H54 (cell line): ENCODE measurements at places on chromosomes 5 and 9.

DNA sequence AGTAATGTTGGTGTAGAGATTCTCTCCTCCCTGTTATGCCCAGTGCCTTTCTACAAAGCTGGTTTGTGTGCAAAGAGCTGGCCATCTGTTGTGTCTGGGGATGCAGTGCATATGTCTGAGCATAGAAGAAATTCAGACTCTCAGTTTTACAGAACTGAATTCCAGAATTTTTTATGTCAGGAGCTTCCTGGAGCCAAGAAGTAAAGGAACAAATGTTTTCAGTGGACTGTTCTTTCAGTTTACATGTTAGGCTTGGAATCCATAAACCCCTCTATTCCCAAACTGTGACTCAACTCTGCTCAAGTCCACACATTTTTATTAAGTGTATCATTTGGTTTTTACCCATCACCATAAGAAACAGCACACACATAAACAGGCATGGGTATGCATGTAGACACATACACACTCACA, 366.0 kb downstream of the BRINP1 start:
- DNase-seq = no peak

DNA sequence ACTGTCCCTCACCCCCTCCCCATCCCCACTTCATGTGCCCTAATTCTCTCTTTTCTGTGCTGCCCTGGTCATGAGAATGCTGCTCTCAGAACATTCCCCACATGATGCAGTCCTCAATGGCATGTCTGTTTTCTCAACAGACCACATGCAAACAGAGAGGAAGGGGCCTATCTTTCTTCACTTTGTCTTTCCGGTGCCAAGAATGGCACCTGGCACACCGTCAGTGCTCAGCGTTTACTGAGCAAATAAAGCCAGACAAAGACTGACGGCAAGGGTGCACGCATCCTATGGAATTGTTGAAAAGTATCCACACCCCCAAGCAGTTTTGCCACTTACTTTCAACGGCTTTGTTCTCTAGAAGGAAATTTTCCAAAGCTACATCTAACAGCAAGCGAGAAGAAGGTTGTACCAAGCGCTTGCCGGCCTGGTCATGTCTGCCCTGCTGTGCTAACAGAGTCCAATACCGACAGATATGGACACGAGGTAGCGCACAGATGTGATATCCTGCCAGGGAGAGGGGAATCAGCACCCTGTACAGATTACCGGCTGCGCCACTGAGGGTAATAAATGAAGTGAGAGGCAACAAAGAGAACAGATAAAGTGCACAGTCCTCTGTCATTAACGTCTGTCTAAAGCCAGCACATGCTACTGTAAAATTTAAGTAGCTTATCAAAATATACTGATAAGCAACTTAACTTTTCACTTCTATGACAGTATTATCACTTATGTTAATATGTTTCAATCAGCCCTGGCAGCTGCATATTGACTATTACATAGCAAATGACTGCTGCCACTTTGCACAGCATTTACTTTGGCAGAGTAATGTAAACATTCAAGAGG, 251.7 kb downstream of the DENND1A start:
- DNase-seq = no peak

DNA sequence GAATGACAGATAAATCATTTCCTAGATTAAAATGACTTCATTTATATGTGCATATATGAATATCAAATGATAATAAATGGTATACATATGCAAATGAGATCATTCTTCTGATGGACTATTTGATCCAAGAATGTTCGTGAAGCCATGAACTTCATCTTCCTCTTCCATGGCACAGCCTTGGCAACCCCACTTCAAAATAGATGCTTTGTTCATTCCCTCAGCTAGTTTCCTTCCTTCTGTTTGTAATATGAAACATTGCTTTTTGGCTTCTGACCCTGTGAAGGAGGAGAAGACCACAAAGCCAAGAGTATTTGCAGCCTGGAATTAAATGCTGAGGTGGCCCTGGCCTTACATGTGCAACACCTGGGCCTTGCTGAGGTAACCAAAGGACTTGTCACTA, 106.8 kb upstream of the LIFR start:
- DNase-seq = no peak

DNA sequence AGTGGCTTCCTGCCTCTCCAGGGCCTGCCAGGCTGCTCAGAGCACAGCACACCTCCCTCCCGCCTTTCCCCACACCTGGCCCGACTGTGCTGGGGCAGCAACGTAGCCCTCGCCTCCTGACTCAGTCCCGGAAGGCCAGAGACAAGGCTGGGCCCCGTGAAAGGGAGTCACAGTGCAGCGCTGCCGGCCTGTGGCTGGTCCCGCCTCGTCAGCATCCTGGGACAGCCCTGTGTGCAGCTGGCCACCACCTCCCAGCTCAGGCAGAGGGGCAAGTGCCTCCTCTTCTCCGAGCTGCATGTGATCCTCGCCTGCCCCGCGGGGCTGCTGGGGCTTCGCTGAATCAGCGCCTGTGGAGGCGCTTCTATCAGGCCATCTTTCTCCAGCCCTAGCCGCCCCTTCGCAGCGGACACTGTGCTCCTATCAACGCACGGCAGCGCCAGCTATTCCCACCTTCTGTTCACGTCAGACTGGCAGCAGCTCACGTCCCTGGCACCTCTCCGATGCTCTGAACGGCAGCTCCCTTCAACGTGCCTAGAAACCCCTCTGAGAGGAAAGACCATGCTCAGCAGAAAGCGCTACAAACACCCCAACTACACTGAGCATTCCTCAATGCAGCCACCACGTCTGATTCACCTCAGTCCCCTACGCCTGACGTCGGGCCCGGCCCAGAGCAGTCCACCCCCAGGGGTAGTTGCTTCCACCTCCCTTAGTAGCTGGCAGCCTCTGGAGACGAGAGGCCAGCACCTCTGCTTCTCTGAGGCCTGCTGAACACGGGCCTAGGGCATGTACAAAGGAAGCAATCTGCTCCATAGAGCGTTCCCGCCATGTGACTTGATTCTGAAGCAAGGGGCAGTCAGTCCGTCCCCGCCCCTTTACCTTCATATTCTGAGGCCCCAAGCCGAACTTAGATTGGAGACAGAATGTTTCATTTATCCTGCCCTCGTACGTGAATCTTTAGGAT, 78.8 kb downstream of the GPR21 start:
- DNase-seq = no peak

DNA sequence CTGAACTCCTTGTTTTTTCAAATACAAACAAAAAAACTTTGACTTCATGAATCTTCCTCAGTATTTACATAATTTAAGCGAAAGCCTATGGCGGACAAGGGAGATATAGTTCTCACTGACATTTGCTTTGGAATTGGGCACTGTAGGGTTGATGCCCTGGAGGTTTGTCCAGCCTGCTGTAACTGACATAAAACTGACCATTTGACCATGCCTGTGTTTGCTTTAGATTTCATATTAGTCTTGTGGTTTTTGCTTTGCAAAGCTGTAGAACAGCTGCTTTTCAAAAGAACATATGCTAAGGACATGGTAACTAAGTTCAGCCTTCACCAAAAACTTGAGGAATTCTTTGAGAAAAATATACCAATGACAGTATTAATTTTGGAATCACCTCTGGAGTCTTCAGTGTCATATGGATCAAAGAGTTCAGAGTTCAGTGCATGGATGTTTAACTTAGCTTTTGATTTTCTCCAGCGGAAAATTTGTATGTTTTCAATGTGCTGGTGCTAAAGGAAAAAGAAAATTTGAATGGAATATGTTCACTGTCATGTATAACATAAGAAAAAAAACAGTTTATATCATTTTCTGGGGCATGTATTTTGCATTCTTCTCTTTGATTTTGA, 1013.1 kb downstream of the NR2F1-AS1 start:
- DNase-seq = no peak

GRCh38 chr9:131755541-131756198, 15.8 kb upstream of the RAPGEF1 start:
- peak; percentile 23 for DNase-seq

DNA sequence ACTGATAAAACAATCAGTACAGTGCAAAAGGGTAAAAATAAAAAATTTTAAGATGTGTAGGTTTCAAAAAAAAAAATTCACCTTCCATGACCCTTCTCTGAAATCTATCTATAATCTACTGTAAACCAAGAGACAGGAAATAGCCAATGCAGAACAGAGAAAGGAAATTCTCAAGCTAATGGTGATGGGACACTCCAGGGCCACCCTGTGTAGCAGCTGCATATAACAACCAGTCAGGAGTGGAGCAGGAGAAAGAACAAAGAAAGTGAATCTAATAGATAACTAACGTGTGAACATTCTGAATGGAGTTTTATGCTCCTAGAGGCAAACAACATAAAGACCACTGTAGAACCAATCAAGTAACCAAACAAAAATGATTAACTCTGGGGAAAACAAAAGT, 16.6 kb downstream of the SPTLC1 start:
- DNase-seq = no peak

- no peak for DNase-seq
Measured at GRCh38 chr9:136955943-136956335, 3.9 kb downstream of the LCN12 start.

DNA sequence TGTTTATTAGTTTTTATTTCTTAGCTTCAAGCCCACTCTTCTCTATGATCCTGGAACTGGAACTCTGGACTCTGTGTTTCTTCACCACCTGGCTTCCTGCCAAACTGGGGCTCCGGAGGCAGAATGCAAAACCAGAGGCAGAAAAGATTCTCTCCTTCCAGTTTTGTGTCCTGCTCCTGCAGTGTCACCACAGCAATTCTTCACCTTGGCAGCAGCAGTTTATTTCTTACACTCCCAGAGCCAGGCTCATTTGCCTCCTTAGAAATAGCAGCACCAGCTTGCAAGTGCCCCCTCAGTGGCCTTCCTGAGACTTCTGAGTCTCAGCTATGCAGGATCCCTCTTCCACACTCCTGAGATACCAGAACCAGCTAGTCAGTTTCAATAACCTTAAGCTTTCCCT, 26.7 kb upstream of the CAMK4 start:
- no peak for DNase-seq

DNA sequence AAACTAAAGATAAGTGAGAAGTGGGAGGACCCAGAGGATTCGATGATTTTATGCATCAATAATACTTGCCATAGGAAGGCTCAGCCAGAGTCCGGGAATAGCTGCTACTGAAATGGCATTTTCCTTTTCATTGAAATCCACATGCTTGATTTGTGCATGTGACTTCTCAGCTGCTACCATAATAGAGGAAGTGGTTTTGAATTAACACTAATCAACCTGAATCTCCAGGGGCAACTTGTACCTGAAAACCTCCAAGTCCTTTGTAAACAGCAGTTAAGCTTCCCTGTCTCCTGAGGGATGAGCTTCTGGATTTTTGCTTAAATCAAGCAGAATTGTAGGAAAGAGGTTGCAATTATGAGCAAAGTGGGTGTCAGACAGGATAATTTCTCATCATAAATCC, 124.9 kb downstream of the PPP2R2B start:
- no peak for DNase-seq

- no peak for DNase-seq
Measured at GRCh38 chr5:10995891-10996290, 234.9 kb upstream of the DAP start.

DNA sequence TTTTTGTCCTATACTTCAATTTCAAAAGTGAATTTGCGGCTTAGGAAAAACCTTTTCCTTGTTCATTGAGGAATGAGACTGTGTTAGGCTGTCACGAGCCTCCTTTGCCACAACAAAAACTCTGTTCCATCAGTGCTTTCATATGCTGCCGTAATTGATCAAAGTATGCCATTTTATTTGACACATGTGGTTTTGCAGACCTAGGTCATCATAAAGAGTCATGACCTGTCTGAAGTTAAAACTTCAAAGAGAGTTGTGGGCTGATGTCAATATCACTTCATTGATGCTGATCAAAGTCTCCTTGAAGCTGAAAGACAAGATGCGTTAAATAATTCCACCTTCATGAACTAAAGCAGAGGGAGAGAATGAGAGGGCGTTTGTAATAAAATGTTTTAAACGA, 55.5 kb downstream of the SYK start:
- no peak for DNase-seq

GRCh38 chr9:115877852-115878438, 275.6 kb upstream of the PAPPA start:
- DNase-seq = no peak

DNA sequence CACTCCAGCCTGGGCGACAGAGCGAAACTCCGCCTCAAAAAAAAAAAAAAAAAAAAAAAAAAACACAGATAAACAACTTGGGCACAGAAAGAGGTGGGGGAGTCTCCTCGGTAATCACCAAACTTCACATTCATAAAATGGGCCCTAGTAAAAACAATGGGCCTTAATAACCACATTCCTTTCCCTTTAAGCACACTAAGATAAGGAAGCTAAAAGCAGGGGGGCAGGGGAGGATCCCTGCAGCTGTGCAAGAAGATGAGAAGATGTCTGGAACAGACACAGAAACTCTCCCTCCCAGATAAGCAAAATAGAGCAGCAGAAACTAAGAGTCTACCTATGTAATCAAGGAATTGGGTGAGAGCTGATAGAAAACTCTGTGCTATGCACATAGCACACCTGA, 111.2 kb upstream of the FAM174A start:
- no peak for DNase-seq

DNA sequence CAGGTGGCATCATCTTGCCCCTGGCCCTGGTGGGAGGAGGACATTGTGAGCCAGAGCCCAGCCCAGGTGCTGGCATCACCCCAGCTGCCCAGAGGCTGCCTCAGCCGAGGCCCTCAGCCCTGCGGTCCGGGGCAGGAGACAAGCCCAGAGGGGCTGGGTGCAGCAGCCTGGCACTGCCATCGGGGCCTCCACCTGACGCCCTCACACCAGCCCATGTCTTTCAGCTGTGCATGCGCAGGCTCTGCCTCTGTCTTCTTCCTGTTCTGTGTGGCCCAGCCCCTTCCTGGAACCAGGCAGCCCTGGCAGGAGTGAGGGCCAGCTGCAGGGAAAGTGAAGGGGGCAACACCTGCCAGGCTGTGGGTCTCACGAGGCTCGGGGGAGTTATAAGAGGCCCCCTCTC, 4.8 kb upstream of the CEL start:
- no peak for DNase-seq

DNA sequence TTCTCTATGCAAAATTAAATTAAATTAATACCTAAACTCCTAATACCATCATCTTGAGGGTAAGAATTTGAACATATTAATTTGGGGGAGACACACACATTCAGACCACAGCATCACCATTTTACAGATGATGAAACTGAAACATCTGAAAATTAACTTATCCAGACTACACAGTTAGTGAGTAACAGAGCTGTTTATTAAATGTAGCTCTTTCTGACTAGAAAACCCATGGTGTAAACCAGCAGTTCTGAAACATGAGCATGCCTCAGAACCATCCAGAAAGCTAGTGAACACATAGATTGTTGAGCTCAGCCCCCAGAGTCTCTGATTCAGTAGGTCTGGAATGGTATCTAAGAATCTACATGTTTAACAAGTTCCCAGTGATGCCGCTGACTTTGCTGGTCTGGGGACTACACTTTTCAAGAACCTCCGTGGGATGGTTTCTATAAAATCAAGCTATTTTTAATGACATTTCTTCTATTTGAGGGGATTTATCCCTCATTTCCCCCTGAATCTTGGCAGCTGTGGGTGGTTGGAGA, 113.5 kb downstream of the RORB start:
- no peak for DNase-seq

GRCh38 chr9:110753731-110754231, 85.2 kb downstream of the MUSK start:
- DNase-seq = no peak

GRCh38 chr5:1820381-1820780, 19.2 kb downstream of the NDUFS6 start:
- DNase-seq = no peak
